ENCODE measurements at places on chromosomes 11 and 22.

GRCh38 chr11:122797651-122798050 lies 40.6 kb upstream of the CRTAM start:
- DNase-seq: no peak

DNA sequence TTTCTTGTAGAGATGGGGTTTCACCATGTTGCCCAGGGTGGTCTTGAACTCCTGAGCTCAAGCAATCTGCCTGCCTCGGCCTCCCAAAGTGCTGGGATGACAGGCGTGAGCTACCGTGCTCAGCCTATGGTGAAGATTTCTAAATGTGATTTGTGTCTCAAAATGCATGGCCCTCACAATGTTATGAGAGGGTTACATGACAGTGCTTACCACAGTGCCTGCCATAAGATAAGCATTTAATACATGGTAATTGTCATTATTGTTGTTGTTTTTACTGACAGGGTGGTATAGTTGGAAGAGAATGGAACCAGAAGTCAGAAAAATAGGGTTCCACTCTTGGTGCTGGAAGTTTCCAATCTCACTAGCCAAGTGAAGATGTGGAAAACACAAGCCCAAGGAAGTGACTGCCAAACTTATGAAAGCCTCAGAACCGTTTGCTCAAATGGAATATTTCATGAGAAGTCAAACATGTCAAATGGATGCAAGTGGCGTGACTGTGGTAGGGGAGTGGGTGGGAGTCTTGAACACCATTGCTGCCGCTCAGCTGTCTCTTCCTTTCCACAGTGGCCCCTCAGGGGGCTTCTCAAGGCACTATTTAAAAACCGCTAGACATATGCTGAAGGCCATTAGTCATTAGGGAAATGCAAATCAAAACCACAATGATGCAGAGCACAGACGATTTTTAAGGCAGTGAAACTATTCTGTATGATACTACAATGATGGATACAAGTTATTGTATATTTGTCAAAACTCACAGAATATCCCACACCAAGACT lies 29.1 kb upstream of the LMO2 start:
- DNase-seq: peak; percentile 40

DNA sequence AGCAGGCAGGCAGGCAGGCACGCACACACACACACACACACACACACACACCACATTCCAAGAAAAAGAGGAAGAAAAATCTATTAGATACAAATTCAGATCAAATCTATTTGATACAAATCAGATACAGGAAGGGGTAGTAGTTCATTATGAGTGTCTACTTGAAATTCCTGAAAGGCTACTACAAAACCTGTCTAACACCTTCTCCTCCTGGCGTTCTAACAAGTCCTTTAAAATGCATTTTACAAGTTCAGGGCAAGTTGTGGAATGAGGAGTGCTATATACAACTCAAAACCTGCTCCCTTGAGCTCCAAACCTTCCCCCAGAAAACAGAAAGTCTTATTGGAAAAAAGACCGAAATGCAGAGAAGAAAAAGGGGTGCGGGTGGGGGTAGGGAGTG lies 476 bp downstream of the ARHGAP32 start:
- no peak for DNase-seq

- no peak for DNase-seq
Observed at GRCh38 chr22:43050995-43051394, 36.0 kb upstream of the PACSIN2 start.

DNA sequence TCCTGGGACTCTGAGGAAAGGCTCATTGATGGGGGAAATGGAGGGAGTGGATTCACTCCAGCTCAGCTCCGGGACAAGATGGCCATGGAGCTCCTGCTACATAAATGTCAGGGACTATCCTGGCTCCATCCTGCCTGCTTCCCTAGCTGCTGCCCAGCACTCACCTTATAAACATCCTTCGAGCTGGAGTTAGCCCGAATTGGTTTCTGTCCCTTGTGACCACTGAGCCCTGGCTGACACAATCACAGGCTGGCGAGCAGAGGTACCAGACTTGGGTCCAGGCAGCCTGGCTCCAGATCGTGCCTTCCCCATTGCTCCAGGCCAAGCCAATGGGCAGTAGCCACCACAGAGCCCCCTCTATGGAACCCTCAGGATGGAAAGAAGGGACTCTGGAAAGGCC lies 77.6 kb downstream of the FDX1 start:
- no peak for DNase-seq

GRCh38 chr11:86592047-86592591 lies 80.3 kb downstream of the ME3 start:
- peak; percentile 83 for DNase-seq

GRCh38 chr11:125055107-125055715 lies 7.9 kb upstream of the SLC37A2 start:
- DNase-seq: no peak

Measured in fibroblast of skin of back (primary cell).